Kidney tubule cell (primary cell): ENCODE measurements at places on chromosomes 7 and 10.
A peak's percentile ranks its signal among the peaks of the same experiment; 100 is the strongest.

DNA sequence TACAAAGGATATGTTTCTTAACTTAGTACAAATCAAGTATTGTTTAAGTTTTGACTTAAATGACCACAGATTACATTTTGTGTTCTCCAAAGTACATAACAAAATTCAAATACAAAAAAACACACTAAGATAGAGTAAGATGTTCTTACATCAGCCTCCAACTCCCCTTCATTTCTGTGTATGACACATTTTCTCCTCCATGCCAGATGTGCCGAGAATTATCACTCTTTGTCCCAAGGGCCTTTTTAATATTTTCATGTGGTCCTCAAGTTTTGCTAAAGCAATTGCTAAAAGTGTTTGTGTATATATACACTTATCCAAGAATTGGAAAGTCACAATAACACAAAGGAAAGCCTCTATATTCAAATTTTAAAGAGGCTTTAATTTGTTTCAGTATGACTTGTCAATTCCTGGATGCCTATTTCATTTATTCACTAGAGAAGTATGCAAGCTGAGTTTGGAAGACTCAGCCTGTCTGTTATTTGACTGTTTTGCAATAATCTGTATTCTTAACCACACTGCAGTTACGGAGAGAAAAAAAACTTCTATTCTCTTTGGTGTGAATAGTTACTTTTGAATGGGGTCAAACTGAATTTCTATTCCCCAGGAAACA, 586.4 kb upstream of the SEMA3D start:
- no peak for DNase-seq

DNA sequence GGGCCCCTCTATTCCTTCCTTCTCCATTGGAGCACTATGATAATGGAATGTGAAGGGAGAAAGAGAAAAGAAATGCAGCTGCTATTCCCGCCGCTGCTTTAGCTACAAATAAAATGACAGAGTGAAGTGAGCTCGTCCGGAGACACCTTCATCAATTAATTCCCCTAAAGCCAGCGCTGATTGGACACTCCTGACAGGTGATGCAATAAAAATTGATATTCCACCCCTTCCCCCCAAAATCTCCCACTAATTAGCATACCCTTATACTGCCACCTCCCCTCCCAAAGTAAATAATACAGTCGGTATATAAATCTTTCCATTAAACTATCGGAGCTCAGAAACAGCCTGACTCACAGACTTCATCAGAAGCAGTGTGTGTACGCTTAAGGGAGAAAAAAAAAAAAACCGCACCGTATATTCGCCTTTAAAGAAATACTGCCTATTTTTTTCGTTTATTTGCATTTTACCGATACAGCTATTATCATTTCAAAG, 7.3 kb downstream of the SKIDA1 start:
- peak; percentile 44 for DNase-seq

GRCh38 chr7:102096706-102097427, 189.8 kb upstream of the SH2B2 start:
- DNase-seq = peak; percentile 48

DNA sequence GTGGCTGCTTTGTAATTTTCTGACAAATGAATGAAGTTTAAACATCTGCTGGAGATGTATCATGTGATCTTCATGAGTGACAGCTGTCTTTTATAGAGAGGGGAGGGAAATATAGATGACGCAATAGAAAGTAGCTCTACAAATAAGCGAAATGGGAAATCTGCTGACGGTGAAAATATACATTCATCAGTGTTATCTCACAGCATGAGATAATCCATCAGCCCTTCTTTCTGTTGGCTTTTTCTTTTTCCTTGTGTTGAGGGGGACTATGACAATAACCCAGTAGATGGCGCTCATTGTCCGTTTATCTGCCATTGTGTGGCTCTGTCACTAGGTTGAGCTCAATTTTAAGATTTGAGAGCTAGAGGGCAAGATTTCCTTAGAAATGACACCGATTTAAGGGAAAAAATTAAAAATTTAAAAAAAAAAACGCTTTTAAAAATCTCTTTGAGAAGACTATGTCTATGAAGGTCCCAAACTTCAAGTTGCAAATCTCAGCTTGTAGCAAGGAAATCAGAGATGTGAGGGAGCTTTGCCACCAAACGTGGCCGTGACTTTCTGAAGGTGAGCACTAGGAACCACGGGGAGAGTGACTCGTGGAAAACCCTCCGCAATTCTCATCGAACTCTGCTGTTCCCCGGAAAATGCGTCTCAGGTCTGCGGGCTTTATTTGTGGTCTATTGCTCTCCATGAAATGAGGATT, 114.6 kb upstream of the SFMBT2 start:
- peak; percentile 71 for DNase-seq

GRCh38 chr7:74187915-74188675, 13.9 kb downstream of the EIF4H start:
- DNase-seq = peak; percentile 73

DNA sequence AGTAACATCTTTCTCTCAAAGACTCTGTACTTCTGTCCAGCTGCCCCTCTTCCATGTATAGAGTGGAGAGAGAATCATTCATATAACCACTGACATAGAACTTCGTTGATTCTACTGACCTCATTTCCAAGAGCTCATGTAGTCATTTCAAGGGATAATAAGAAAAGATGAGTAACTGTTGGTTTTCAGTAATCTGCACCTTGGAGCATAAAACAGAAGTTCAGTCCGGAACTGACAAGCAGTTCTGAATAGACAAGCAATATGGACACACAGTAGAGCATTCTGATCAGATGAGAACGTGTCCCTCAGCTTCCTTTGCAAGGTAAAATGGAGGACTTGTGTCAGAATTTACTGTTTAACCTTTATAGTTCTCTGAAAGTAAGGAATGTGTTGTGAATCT, 847.1 kb downstream of the REEP3 start:
- DNase-seq = peak; percentile 58

DNA sequence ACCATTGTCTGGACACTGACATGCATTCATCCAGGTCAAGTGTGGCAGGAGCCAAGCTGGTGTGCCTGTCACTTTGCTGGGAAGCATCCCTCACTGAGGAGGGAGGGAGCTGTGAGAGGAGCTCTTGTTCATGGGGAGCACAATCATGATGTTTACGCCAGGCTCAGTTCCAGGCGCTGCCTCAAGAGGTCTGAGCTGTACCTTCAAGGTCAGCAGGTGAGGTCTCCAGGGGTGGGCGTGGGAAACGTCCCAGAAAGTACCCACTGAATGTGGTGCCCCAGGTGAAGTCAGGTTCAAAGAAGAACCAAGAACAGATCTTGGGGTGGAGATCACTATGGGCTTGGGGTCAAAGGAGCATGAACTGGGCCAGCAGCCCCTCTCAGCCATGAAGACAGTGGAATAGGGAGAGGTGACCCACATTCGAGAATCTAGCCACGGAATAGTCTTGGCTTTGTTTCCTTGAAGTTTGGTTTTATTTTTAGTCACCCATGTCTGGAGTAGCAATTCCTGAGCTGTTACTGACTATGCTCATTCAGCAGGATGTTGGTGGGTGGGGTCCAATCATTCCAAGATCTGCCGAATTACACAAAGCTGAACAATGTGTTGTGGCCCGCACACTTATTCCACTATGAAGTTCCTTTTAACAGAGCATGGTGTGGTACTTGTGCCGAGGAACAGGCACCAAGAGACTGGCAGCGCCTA, 29.3 kb downstream of the NPS start:
- peak; percentile 86 for DNase-seq

- DNase-seq = no peak
Measured at GRCh38 chr7:134910968-134911367, 75.3 kb upstream of the AGBL3 start.

DNA sequence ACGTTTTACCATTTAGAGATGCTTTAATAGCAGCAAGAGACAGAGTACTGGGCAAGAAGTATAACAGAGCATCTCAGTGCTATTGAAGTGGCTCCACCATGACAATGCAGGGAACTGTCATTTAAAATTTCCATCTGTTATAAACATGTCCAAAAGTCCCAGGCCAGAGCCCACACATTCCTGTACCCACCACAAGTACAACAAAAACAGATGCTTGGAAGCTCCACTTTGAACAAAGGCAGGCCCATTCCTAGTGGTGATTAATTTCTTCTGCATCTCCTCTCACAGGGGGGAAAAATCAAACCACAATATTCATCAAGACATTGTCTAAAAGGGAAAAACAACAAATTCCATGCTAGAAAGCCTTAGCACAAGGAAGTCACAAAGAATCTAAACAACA, 627.9 kb downstream of the PARD3 start:
- DNase-seq = peak; percentile 15

DNA sequence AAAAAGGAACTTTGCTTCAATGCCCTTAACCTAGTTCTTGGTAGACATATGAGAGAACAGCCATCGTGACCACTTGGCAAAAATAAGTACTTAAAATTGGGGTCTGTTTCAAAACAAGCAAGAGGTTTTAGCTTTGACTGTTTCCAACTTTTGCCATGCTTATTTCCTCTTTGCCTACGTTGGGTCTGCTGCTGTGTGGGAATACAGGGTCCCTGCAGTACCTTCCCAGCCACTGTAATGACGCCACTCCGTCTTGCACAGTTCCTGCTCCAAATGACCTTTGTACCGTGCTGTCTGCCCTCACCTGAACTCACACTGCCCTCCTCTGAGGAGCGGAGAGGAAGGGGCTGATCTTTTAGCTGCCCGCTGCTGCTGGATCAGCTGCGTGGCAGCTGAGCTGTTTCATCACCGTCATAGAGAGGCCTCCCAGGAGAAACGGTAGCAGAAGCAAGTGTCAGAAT, 133.1 kb downstream of the MAPK8 start:
- DNase-seq = peak; percentile 69

DNA sequence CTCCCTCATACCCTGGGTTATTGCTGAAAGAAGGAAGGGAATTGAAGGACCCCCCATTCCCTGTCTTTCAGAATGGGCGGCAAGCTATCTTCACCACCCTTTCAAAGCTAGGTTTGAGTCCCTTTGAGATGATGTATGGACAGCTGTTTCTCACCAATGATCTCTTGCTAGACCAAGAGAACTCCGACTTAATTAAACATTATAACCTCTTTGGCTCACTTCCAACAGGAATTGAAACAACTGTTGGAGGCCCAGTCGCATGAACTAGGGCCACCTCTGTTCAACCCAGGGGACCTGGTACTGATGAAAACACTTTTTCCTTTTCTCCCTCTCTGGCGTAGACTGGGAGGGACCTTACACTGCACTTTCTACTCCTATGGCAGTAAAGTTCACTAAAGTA, 110.6 kb downstream of the ITGB8 start:
- no peak for DNase-seq

GRCh38 chr10:116476461-116476860, 48.8 kb downstream of the PNLIPRP3 start:
- DNase-seq = no peak

DNA sequence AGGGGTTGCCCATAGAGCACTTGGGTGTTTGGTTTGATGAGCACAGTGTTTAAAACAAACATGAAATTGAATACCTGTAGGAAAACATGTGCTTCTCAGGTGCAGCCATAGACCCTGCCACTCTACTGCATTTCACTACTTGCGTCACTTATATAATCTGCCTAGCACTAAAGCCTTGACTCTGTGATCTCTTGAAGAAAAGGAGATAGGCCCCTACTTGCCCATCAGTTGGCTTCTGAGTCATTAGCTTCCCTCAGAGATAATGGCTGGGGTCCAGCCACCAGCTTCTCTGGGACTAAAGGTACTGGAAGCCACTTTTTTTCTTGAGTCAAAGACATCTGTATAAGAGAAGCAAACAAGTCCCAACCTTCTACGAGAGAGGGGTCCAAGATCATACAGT, 45.9 kb upstream of the BTRC start:
- DNase-seq = no peak

DNA sequence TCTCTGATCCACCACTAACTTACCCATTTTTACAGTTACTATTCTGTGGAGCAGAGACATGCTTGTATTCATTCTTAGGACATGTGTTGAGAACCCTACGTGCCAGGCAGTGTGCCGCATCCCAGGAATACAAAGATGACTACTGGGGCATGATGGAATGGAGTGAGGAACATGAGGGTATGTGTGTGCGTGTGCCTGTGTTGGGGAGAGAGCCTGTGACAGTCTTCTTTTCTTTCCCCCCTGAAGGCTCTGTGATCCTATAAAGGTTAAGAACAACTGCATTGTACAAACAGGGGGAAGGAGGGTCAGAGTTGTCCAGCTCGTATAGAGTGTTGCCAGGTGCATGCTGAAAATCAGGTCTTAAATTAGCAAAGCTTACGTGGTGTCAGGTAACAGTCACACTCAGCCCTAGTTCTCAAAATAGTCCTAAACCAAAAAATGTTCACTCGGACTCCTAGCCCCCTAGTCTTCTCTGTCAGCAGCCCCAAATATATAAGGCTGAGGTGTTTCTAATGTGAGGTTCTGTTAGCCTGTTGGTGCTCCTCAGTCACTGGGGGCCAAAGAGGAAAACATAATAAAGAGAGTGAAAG, 161.9 kb downstream of the CELF2 start:
- DNase-seq = no peak

- no peak for DNase-seq
Measured at GRCh38 chr10:112213098-112213823, 29.7 kb upstream of the GPAM start.

GRCh38 chr7:24920451-24921361, 59.3 kb downstream of the OSBPL3 start:
- no peak for DNase-seq

DNA sequence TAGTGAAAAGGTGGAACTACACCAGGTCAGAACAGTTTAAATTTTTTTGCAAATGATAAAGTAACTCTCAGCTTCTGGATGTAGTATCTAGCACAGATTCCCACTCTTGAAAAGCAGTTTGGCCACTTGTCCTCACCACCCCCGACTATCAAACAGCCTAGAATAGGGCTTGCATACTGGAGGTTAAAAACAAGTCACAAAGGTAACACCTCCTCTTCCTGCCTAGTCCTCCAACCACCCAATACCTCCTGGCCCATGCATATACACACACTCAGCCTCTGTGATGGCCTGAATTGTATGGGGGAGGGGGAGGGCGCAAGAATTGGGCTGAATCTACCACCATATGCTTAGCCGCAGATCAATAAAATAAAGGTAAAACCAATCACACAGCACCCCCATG, 5.7 kb downstream of the SKAP2 start:
- DNase-seq = peak; percentile 55

DNA sequence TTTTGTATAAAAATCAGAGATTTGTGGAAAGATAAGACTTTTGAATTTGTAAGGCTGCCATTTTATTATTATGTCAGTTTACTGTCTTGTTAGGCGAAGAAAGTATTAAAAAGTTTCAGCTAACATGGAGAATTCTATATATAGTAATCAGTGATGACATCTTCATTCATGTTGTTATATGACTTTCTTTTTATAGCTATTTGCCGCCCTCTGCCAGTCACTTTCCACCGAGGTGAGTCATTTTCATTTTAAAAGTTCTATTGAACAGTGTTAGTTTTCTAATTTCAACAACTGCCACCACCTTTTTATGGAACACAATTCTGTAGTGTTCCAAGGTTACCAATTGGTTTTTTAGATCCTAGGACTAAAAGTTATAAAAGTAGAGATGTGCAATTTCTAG, 11.8 kb downstream of the CUTC start:
- DNase-seq = no peak
